ENCODE measurements at places on chromosomes 7 and 10.

DNA sequence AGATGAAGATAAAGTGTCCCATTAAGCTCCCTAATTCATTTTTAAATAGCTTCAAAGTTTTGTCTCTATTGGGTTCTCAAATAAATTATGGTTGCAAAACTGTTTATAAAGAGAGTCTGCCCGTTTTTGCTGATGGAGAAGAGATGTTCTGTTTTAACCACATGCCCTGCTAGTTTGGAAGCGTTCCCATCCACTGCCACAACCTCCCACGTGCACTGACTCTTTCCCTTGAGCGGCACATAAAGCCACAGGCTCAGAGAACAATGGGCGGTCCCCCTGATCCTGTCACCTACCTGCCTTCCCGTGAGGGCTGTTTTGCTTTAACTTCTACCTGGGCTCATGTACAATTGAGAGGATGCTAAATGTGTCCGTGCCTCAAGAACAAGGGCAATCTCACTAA is 65.5 kb downstream of the CPVL start:
- DNase-seq: no peak

- no peak for DNase-seq
These were observed 700.7 kb downstream of the PHTF2 start for GRCh38 chr7:78499283-78499682.

- no peak for DNase-seq
These were observed 42.4 kb upstream of the FAM20C start for GRCh38 chr7:149791-150636.

- no peak for DNase-seq
These were observed 91.5 kb downstream of the RTKN2 start for GRCh38 chr10:62177111-62177510.

- no peak for DNase-seq
These were observed 99.3 kb upstream of the SHH start for GRCh38 chr7:155911471-155912105.

DNA sequence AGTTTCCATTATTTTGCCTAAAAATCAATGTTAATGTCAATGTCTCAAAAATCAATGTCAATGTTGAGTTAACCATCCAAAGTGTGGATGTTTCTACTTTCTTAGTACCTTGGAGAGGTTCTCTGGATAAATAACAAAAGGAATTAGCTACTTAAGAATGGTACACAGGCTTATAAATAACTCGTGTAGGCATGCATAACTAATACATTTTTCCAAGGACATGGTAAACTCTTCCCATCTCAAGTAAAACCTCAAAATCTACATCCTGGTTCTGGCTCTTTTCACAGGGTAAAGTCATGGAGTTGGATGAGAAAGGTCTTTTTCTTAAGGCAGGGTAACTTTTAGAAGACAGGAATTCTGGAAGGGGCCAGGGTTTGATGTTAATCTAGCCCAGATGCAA is 59.9 kb downstream of the CAV1 start:
- DNase-seq: no peak

DNA sequence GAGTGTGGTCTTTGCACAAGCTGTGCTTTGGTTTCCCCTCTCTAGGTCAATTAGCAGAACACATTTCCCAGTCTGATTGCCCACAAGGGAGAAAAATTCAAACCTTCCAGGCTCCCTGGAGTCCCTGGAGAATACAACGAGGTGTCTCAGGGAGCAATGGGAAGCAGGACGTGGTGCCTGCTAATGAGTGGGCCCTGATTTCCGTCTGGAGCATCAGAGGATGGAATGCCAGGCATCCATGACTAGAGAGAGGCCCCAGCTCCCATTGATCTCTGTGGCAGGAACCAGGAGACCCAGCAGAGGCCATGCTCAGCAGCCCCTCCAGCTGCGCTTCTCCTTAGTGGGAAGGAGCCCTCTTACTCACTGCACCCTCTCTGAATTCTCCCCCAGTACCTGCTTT is 33.2 kb upstream of the TLX1 start:
- no peak for DNase-seq

- DNase-seq: no peak
These were observed 342.7 kb downstream of the GRID1 start for GRCh38 chr10:86023931-86024280.

GRCh38 chr10:100872034-100872791 is 40.5 kb upstream of the SLF2 start:
- peak; percentile 62 for DNase-seq

DNA sequence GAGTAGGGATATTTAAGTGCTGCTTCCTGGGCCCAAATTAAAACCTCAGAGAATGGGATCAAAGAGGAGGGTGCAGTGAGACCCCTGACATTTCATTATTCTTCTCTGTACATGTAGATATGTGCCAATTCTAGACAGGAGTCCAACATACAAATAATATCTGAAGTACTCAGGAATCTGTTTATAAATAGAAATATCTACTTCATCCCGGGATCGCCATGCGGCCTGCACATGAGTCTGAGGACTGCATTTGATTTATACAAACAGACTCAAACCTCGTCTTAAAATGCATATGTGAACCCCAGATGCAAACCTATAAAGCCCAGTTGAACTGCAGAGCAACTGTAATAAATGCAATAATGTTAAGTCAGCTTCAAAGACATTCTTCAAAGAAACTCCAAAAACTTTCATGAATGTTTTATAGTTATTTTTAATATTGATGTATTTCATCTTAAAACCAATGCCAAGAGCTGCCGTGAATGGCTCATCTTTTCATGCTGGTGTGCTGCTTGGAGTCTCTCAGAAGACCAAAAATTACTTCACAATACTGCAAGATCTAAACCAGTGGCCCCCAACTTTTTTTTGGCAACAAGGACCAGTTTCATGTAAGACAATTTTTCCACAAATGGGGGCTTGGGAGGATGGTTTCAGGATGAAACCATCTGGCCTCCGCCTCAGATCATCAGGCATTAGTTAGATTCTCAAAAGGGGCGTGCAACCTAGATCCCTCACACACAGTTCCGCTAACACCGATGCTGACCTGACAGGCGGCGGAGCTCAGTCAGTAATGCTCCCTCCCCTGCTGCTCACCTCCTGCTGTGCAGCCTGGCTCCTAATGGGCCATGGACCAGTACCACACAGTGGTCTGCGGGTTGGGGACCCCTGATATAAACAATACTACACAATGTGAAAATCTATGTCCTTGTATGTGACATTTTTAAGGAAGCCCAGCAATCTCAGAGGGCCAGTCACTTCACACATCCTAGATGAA is 166.9 kb downstream of the PARD3 start:
- no peak for DNase-seq

GRCh38 chr10:16184096-16184597 is 252.7 kb upstream of the PTER start:
- no peak for DNase-seq

GRCh38 chr7:127881564-127881963 is 149.7 kb downstream of the LRRC4 start:
- DNase-seq: no peak

DNA sequence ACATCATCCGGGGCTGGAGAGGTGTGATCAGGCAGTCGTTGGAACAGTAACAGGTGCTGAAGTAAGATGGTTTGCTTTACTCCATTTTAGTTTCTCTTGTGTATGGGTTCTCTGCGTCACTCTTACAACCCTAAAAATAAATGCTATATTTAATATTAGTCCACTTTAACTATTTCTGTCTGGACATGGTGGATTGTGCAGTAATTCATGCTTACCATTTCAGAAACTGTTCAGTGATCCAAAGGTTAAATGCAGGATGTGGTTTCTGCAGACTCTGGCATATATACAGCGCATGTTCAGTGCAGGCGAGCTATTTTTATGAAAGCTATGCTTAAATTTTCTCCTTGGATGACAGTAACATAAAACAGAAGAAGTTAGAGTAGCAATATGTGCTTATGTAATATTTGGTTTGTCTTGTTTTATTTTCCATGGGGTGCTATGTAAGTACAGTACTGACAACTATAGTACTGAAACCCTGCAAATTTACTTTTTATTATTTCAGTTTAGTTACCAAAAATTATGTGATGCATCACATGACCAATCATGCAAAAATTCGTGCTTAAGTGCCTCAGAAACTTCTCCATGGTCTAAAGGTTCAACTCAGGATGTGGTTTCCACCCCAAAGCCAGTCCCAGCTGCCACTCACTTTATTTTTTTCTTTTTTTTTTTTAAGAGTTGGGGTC is 46.6 kb upstream of the GRID1 start:
- DNase-seq: peak; percentile 30

- DNase-seq: no peak
These were observed 182.2 kb downstream of the ADK start for GRCh38 chr10:74333174-74333573.

DNA sequence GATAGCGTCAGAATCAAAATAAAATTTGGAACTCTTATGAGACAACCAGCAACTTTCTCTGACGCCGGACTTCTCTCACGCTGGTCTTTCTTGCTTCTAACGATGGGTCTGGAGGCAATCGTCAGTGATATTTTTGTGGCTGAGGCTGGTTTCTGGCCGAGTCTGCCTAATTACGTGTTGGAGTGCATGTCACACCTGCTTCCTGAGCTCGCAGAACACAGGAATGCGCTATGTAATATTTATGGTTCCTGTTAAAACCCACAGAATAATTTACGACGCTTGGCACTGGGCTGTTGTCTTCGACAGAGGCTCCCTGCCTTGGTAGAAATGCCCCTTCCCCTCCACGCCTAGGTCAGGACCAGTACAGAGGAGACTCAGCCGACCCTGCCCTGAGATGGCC is 64.9 kb downstream of the NPTX2 start:
- DNase-seq: no peak

GRCh38 chr7:148521271-148521670 is 69.3 kb upstream of the C7orf33 start:
- no peak for DNase-seq

DNA sequence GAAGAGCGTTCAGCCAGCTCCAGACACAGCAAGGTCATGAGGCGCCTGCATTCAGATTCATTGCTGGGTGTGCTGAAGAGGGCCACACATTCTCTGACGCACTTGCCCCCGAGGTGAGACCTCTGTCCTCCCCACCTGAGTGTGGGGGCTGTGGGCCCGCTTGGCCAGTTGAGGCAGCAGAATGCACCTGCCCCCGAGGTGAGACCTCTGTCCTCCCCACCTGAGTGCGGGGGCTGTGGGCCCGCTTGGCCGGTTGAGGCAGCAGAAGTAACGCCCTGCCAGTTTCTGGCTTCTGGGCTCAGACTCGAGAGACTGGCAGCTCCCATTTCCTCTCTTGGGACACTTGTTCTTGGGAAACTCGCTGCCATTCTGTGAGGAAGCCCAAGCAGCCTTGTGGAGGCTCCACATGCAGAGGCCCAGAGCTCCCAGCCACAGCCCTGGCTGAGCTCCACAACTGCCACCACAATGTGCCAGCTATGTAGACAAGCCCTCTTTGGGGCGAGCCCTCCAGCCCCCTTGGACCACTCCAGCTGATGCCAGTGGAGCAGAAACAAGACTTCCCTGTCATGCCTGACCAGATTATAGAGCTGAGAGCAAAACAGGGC is 434.0 kb downstream of the DNAJB6 start:
- DNase-seq: no peak

- DNase-seq: no peak
These were observed 213.2 kb upstream of the RHOBTB1 start for GRCh38 chr10:61157182-61157581.

DNA sequence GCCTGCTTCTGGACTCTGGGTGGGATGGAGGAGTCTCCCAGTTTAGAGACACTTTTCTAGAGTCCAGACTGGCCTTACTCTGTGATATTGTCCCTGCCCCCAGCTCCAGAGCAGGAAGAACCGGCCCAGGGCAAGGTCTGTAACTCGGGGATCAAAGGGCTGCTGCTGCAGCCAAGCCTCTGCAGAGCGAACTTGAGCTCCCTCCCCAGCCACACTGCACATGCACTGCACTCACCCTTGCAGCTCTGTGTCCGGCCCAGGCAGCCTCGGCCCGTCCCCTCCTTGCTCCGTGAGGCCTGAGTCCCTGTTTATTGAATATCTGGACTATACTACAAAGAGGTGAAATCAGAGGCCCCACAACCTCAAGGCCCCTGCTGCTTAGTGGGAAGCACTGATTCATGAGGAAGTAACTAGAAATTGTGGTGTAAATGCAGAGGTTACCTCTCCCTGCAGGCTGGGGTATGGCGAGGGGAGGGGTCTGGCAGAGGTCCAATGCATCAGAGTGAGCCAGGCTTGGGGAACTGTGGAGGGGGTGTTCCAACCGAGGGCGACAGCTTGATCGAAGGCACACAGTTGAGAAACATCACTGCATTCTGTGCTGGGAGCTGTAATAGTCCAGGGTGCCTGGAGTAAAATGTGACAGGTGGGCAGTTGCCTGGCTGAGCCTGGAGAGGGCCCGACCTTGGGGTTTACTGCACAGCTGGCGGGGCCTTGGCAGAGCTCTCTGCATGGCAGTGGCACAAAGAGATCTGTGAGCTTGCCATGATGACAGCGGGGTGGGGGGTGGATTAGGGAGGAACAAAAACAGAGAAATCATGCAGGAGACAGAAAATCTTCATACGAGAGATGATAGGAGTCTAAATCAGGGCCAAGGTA is 49.1 kb downstream of the AOC1 start:
- peak; percentile 26 for DNase-seq

Measured in HT1080 (cell line).